ENCODE measurements at places on chromosomes 2 and 18.

DNA sequence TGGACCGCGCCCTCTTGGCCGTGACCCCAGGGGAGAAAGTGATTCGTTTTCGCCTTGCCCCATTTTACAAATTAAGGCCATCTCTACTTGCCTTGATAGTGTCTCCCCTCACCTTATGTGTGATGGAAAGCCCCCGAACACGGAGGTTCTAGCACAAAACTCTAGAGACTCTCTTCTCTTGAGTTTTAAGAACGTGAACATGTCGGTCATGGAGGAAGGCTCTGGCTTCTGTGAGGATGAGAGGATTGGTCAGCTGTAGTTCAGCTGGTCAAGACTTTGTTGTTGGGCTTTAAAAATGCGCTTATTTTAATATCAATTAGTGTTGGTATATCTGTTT lies 828 bp downstream of the DYNC1I2 start:
- no peak for DNase-seq

DNA sequence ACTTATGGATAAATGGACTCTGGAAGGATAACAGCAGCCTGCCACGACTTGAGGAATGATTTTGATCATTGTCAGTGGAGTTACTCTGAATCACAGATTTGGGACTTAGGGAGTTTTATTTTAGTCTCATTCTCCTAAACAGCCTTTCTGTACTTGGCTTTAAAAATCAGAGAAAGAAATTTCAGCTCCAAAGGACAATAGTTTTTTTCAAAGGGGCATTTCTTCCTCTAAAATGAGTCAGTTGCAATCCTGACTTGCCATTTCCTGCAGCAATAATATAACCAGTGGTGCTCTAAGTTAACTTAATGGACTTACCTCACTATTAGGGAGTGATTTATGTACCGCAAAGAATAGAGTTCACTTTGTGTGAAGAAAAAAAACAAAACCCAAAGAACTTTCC lies 35.1 kb upstream of the MTX2 start:
- DNase-seq: no peak

DNA sequence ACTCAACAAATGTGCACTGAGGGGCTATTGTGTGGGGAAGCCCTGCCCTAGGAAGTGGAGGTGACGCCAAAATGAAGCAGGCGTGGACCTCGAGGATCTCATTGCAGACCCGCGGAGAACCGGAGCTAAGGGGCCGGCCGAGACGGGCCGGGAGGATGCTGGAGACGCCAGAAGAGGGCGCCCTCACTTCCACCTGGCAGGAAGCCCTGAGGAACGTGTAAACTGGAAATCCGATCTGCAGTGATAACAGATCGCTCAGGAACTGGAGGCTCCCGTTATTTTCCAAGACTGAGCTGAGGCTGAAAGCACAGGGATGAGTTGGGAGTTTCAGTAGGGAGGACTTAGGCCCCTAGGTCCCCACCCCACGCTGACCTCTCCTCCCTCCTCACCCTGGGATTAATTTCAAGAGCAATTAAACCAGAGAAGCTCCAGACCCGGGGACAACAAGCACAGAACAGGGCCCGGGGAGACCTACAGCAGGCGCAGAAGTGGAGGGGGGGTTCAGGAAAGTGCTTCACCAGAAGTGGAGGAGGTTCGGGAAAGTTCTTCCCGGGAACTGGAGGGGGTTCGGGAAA lies 7.7 kb upstream of the COL6A3 start:
- DNase-seq: peak; percentile 81

DNA sequence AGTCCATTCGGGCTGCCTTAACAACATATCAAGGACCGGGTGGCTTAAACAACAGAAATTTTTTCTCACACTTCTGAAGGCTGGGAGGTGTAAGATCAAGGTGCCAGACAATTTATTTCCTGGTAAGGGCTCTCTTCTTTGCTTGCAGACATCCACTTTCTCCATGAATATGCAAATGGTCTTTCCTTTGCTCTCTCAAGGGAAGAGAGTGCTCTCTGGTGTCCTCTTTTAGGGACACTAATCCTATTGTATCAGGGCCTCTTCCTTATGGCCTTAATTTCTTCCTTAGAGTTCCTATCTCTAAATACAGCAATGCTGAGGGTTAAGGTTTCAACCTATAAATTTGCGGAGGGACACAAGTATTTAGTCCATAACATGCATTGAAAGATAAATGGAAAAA lies 770.8 kb downstream of the DSC3 start:
- no peak for DNase-seq

DNA sequence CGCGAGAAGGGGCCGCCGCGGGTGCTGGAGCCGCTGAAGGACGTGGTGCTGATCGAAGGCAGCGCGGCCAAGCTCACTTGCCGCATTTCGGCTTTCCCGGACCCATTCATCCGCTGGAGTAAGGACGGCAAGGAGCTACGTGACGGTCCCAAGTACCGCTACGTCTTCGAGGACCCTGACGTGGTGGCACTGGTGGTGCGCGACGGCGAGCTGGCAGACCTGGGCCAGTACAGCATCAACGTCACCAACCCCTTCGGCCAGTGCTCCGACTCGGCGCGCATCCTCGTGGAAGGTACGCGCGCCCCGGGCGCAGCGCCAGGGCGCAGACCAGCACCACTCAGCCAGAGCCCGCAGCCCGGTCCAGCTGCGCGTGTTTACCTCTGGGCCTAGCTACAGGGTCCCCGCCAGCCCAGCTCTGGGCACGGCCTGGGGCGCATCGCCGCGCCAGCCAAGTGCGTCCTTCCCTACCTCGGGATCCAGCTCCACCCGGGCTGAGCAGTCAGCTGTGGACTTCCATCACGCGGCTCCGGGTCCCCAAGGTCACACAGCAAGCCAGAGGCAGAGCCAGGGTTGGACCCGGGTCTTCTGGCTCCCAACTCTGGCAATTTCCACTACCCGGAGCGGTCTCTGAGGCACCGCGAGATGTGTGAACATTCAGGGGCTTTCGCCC lies 1.7 kb upstream of the GMPPA start:
- no peak for DNase-seq

DNA sequence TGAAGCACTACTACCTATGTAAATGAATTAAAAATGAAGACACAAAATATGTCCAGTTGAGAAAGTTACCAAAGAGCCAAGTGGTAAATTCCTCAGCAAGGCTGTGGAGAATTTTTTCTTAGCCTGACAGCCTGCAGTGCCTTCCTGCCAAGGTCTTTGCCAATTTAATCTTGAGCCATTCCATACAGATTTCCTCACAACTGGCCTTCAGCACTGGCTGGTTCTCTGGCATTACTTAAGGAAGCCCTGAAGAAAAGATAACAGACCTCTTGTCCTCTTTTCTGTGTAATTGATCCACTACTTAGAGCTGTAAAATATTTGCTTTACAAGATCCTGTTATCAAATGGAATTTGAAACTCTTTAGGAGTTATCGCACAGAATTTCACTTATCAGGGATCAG lies 334.2 kb upstream of the LRRTM1 start:
- no peak for DNase-seq

DNA sequence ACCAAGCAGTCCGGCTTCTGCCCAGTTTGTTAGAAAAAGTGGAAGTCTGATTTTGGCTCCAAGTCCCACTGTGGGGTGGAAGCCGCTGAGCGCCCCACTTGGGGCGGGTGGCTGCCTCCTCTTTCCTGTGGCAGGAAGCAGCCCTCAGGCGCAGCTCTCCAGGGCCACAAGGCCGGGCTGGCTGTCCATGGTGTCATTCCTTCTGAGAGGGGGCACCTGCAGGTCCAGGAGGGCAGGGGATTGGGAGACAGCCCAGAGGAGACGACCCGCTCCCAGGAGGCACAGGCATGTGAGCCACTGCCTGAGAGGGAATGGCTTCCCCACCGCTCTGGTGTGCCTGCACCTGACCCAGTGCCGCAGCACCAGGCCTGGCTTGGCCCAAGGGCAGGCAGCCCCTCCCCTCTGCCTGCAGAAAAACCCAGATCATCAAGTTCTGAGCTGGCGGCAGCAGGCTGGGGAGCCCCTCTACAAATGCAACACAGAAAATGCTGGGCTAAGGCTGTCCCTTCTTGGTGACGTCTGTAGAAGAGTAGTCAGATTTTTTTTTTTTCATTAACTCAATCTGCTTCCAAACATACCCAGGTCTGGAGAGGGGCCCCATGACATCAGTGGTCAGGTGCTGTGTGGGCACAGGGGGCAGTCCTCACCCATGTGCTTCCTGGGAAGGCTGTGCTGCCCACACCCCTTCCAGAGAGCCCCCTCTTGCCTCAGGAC lies 38.4 kb downstream of the HS6ST1 start:
- no peak for DNase-seq

GRCh38 chr2:240595381-240596079 lies 9.0 kb downstream of the CAPN10 start:
- DNase-seq: peak; percentile 89

DNA sequence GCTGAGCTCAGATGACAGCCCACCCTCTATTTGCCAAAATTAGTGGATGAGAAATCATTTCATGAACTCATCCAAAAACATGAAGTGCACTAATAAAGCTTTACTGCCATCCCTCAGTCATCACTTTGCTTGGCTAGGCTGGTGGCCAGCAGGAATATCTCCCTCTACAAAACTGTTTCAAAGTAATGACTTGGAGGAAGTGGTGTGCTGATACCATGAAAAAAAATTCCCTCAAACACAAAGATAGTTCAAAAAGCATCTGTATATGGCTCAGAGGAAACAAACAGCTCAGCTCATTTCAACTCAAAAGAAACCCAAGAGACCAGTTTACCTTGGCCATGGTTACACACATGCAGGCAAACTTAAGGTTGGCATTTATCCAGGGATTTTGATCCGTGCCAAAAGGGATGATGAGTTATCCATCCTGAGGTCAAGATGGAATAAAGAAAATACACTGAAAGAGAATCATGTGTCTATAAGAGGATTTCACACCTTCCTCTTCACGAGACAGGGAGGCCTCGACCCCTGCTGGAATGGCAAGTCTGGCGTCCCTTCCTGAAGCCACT lies 18.4 kb upstream of the WIPF1 start:
- DNase-seq: no peak

DNA sequence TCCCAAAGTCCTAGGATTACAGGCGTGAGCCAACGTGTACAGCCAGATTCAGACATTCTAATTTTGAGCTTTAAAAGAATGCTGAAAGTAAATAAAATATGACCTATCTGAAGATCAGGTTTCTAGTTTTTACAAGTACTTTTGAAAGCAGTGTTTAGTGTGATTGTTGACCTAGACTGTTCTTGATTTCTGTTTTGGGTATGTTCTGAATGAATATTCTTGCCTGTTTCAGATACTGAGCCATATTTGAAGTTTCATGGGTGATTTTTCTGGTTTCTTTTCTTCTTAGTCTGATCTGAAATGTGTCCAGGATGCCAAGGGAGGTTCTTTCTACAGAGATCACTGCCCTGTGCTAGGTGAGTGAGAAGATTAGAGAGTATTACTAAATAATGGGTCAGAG lies 37.2 kb downstream of the MIB1 start:
- no peak for DNase-seq

DNA sequence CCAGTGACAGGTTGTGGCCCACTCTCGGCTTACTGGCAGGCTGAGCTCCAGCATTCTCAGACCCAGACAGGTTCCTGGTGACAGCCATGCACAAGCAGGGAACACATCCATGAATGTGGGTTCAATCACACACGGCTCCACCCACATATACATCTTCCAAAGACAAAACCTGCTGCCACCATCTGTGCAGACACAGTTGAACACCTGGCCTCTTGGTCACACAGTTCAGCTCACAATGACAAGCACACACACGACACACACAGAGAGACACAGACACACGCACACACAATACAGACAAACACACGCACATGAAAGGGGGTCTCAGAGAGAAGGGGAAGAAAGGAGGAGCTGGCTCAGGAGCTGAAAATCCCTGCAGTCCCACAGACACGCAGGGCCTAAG lies 32.1 kb upstream of the PTMA start:
- no peak for DNase-seq

DNA sequence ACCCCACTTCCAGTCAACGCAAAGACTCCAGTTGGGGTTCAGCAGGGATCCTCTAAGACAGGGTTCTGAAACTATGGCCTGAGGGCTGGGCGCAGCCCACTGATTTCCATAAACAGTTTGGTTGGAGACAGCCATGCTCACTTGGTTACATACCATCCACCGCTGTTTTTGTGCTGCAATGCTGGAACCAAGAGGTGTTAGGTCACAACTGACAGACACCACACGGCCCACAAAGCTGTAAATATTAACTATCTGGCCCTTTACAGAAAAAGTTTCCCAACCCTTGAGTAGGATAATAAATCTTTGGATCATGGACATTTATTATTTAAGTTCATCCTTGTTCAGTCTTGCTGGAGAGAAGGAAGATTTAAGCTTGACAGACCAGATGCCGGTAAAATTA lies 8.4 kb upstream of the CD226 start:
- no peak for DNase-seq

DNA sequence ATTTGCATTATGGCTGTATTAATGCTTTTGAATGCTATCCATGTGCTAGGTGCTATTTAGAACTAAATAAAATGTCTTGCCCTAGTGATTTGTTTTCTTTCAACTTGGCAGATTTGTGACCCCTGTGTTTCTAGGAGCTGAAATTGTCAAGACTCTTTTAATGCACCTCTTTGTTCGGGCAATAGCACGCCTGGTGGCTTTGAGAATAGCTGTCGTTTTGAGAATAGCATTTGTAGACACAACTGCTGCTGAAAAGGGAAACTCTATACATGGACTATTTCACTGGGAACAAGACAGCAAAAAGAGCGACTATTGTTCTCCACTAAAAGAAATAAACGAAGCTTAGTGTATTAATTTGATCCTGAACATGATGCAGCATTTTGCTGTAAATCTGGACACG lies 352.1 kb upstream of the ZNF521 start:
- no peak for DNase-seq

DNA sequence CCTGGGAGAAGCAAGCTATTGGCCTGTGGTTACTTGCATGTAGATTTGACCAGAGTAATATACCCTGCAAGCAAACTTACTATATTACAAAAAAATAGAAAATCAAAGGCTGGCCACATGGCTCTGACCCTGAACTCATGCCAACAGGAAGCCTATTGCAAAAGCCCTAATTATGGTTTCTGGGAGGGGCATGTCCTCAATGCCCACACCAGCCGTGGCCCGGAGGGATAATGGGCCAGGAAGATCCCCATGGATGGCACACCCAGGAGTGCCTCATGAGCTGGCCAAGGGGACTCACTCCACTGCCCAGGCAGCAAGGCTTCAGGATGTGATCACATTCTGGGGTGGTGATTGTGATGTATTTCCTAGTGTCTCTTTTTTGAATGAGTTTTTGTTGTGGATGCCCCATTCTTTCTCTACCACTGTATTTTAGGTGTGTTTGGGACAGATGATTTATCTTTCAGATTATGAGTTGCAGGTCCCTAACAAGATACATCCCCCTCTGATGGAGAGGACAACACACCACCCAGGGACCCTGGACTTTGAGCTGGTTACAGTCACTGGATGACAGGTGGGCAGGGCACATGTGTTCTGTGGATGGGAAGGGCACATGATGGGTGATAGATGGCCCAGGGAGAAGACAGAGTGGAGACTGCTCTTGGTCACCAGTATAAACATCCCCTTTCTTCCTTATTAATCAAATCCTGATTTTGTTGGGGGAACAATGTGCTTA lies 18.7 kb upstream of the TFCP2L1 start:
- no peak for DNase-seq

Measured in iPS-NIHi11 (cell line).